ENCODE measurements at places on chromosomes 12 and 14.

GRCh38 chr12:110896559-110896958 lies 23.8 kb downstream of the MYL2 start:
- no peak for DNase-seq

- no peak for DNase-seq
Measured at GRCh38 chr12:162467-163307, 51.3 kb downstream of the SLC6A12 start.

- DNase-seq = no peak
Measured at GRCh38 chr12:114868995-114869834, 185.2 kb upstream of the TBX3 start.

GRCh38 chr12:103962493-103962892 lies 3.2 kb upstream of the TDG start:
- no peak for DNase-seq

DNA sequence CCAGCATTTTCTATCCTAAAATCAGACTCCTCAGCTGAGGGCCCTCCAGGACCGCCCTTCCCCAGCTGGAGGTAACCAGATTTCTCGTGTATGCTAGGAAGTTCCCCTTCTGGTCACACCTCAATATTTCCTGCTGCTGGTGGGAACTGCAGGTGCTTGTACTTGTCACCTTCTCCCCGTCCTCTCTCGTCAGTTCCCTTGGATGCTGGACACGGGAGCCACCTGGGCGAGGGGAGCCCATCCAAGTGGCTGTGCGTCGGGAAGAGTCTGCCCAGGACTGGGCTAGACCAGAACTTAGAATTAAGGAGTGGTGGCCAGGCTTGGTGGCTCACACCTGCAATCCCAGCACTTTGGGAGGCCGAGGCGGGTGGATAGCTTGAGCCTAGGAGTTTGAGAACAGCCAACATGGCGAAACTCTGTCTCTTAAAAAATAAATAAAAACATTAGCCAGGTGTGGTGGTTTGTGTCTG lies 23.2 kb upstream of the KIF26A start:
- no peak for DNase-seq

GRCh38 chr12:66066137-66066928 lies 64.2 kb downstream of the LLPH start:
- DNase-seq = no peak

- DNase-seq = no peak
Measured at GRCh38 chr14:104372390-104373054, 207.0 kb upstream of the C14orf180 start.

GRCh38 chr12:128649902-128650301 lies 173.9 kb downstream of the SLC15A4 start:
- no peak for DNase-seq

- DNase-seq = no peak
Measured at GRCh38 chr14:39554576-39554975, 122.3 kb upstream of the FBXO33 start.

- no peak for DNase-seq
Measured at GRCh38 chr12:111249018-111249370, 119.9 kb downstream of the PHETA1 start.

Measured in transverse colon (tissue), 4 donors.